GM04503 (cell line): ENCODE measurements at places on chromosomes 12 and 14.

- no peak for DNase-seq
Measured at GRCh38 chr14:52949711-52950409, 990 bp downstream of the FERMT2 start.

DNA sequence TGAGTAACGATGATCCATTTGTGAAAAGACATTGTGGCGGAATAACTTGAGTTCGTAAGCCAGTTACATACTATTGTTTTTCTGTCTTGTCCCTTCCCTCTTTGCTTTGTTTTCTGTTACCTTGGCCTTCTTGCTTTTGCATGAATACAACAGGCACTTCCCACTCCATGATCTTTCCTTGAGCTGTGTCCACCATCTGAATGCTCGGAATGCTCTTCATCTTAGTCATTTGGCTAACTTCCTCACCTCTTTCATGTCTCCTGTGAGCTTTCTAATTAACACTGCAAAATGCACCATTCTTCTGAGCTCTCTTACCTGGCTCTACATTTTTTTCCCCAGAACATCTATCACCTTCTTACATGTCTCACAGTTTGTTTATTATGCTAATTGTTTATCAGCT, 10.0 kb downstream of the KNTC1 start:
- no peak for DNase-seq

- no peak for DNase-seq
Measured at GRCh38 chr12:1595026-1595561, 713 bp upstream of the FBXL14 start.

DNA sequence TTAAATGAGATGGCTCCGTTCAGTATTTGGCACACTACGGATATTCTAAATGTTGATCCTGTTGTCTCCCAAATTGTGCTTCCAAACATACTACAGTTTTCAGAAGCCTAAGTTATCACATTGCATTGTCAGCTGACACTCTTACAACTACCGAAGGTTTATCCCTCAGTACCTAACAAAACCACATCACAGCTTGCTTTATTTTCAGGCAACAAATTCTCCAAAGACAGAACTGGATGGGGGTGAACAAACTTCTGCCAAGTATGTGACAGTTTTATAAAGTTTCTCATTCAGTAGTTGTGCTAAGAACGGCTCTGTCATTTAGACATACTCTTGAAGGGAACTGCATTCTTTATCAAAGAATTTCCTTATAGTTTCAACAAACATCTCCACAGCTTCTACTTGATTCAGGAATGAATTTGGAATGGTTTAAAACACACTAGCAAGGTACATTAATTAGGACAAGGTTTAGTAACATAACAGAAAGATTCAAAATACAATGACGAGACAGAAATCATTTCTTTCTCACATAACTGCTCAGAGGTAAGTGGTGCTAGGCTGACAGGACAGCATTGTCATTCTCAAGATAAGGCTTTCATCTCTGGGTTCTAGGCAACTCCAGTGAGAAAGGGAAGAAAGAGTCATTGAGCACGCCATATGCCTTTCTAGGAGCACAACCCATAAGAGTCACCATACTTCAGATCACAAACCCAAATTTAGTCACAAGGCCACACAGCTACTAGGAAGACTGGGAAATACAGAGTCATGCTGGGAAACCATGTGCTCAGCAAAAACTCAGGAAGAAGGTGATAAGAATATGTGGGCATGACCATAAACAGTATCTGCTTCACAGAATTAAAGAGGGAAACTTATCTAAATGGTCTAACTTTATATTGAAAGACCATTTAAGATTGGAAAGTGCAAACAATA, 100.7 kb downstream of the DUSP6 start:
- DNase-seq = no peak

DNA sequence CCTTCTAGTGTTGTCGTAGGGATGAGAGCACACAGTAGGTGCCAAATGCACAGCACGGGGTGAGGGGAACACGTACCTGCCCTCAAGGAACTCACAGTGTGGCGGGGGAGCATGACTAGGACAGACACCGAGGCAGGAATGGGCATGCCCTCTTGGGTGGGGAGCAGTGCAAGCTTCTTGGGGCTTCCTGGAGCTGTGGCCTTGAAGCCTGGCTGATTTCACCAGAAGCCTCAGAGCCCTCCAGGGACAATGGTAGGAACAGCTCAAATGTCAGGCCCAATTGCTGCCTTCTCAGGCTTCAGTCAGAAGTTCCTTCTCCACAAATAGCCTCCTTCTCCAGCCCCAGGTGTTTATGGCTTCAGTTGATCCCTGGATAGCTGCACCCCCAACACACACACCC, 43.4 kb downstream of the TEAD4 start:
- no peak for DNase-seq

DNA sequence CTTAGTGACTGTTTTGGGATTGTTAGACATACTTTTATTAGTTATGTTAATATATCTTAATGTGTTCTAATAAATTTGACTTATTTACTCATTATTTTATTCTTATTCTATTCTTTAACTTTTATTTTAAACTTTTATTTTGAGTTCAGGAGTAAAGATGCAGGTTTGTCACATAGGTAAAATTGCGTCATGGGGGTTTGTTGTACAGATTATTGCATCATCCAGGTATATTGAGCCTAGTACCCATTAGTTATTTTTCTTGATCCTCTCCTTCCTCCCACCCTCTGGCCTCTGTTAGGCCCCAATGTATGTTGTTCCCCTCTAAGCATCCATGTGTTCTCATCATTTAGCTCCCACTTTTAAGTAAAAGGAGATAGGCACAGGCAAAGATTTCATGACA, 495.5 kb downstream of the MDGA2 start:
- no peak for DNase-seq

DNA sequence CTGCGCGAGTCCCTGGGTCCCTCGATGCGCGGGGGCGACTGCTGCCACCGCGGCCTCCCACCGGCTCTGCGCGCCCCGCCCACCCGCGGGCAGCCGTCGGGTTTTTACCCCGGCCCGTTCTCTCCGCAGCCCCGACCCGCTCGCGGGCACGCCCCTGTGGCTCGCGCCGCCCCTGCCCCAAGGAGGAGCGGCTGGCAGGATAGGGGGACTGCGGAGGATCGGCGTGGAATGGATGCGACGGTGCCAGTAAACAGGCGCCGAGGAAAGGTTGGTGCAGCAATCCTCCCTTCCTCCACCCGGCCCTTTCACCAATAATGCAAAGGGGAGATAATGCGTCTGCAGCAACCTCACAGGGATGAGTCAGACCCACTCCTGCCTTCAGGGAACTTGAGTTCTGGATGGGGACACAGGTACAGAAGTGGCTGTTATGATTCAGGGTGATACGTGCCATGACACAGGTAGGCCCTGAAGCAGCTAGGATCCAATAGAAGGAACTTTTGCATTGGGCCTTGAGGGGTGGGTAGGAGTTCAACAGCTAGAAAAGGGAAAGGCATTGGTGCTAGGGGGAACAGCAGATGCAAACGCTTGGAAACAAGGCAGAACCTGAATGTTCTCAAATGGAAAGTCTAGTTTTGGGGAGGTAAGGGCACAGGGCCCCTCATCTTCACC, 554 bp upstream of the DEGS2 start:
- DNase-seq = no peak

DNA sequence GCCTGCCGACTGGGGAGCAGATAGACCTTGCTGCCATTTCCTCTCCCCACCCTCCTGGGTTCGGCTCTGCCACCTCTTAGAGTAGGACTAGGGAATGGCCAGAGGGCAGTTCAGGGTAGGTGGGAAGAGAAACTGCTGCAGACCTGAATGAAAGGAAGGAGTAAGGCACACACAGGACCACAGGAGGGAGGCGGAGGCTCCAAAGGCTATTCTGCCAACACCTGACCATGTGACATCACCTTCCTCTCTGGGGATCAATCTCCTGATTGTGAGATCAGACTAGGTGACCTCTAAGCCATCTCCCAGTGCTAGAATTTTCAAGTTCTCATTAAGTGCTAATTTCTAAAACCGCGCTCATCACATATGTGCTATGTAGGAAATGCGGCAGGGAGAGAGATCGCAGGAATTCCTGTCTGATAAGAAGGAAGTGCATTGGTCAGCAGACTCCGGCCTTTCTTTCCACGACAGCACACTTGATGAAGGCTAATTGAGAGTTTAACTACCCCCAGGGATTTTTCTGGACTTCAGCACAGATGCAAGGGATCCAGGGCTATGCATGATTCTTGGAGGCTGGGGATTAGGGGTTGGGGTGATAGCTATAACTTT, 11.5 kb upstream of the TSPAN11 start:
- no peak for DNase-seq
